ENCODE measurements at places on chromosomes 5 and 9.

GRCh38 chr9:109817146-109817845 is 37.3 kb downstream of the PALM2AKAP2 start:
- DNase-seq: no peak

- DNase-seq: no peak
Observed at GRCh38 chr5:28190011-28190410, 1151.6 kb upstream of the CDH9 start.

DNA sequence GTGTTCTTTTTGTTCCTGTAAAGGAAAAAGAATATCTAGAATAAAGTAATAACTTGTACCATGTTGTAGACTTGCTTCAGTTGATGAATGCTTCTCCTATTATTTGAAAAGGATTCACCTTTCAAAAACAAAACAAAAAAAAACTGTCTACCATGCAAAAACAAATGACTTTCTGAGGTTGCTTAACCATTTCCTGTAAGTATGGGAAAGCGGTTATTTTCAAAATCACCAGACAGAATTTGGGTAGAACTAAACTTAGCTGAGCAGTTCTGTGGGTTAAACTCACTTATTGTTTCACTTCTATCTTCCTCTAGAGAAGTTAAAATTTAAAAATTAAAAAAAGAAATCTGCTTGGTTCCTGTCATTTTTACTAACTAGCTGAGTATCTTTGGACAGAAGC is 25.2 kb downstream of the LNPEP start:
- peak; percentile 71 for DNase-seq

- DNase-seq: no peak
Observed at GRCh38 chr5:2007496-2007877, 124.8 kb upstream of the IRX4 start.

DNA sequence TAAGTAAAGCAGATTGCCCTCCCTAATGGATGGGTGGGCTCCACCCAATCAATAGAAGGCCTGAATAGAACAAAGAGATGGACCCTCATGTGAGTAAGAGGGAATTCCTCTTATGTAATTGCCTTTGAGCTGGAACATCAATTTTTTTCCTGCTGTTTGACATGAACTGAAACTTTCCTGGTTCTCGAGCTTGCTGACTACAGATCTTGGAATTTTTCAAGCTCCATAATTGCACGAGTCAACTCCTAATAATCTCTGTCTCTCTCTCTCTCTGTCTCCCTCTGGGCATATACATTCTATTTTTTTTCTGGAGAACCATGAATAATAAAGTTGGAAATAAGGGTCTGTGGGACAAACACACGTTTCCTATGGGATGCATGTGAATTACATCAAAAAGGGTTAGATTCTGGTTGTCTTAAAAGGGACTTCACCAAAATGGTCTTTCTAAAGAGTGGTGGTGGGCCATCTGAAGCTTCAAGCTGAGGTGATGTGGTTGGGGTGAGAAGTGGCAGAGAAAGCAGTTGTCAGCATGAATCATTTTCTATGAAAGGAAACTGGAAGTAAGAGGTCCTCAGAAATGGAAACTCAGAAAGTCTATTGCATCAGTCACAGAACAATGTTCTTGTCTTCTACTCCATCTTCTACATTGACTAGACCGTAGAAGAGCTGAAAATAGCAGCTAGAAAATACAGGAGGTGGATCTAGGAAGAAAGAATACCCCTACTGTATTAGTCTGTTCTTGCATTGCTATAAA is 47.0 kb upstream of the HOMER1 start:
- DNase-seq: no peak

GRCh38 chr9:36399980-36400331 is at the start of gene RNF38:
TSS of gene RNF38 (minus strand) at chr9:36400269. CDS start at chr9:36400108, 161 bp downstream.
- peak; percentile 66 for DNase-seq

DNA sequence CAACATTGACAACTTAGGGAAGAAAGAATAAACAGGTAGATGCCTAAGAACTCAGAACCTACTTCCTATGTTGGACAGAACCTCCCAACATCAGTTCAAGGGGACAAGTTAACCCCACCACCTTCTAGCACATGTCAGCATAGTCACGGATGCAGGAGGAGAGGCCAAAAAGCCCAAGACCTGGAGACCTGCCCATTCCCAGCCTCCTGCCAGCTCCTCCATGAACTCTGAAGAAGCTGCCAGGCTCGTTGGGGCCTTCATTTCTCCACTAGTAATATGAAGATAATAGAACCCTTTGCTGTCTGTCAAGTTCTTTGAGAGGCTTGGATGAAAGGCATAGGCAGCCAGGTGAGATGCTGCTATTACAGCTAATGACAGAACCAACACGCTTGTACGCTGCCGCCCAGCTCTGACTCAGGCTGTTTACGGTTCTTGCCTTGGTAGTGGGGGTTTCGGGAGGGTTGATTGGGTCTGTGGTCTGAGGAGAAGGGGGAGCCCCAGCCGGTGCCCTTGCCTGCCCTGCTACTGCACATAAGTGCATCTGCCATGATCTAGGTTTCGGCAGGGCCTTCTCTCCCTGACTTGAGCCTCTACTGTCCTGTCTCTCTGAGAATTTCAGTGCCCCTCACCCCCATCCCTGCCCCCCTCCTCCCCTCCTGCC is 82.2 kb downstream of the NRG2 start:
- no peak for DNase-seq
